ENCODE measurements at places on chromosomes 7 and 10. TPM values are rescaled to one million over a fixed set of nuclear protein-coding genes. Genes with fewer than 3 reads are reported as not detected.
A peak's percentile ranks its signal among the peaks of the same experiment; 100 is the strongest.

- no peaks in the 10 kb centered on the region for H3K27me3 ChIP-seq
- DNase-seq, result no peak
- H3K36me3 ChIP-seq, result no peaks in the 10 kb centered on the region
These were observed 20.8 kb downstream of the RALA start for GRCh38 chr7:39644170-39644569.

GRCh38 chr7:87445897-87446296 is 29.6 kb downstream of the ABCB4 start:
- DNase-seq, result no peak
- H3K4me3 ChIP-seq, result no peak overlapping the region
- no peaks in the 10 kb centered on the region for H3K36me3 ChIP-seq
- no peaks in the 10 kb centered on the region for H3K27me3 ChIP-seq
- no peaks in the 10 kb centered on the region for H3K4me1 ChIP-seq
- no peak overlapping the region for H3K27ac ChIP-seq

The OR6V1 gene
- not detected for total RNA-seq

The ANKRD1 gene
- total RNA-seq, result 6,044 TPM

- no peak overlapping the region for H3K27ac ChIP-seq
- no peak for DNase-seq
- H3K36me3 ChIP-seq, result no peaks in the 10 kb centered on the region
- peaks cover 2% of the 10 kb centered on the region for H3K4me1 ChIP-seq
These were observed 181.4 kb upstream of the TNS3 start for GRCh38 chr7:47763063-47763974.

The ARMS2 gene
- not detected for total RNA-seq

The SPDYE2 gene
- not detected for total RNA-seq

DNA sequence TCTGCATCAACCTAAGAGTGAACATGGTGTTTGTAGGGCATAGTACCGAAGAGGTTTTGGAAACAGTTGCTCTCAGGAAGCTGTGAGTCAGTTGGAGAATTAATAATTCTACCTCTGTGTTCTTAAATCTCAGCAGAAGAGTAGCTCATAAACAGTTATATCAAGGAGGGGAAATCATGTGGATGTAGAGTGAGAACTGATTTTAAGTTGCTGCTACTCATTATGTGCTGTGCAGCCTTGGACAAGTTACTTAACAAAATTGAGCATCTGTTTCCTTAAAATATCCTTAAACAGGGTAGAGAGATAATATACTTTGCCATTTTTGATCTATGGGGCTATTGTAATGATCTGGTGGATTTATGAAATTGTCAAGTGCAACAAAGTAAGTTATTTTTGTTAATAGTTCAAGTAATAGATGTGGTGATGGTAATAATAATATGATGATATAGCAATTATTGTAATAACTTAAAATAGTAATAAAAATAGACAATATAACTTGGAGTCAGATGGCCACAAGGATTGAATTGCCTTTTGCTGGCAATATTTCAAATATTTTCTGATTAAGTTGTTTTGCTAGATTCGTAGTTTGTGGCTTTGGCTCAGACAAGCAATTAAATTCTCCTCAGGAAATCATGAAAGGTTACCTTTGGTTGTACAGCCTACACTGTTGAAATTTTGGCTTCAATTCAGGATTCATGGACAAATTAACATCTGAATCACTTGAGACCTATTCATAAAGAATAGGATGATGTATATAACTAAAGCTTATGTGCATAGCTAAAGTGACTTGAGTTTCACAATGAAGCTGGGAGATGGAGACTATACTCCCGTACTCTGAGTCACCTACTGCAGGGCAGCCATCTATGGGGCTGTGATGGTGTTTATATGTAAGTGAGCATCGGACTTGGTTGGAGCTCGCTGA is 228.5 kb downstream of the CDK14 start:
- H3K36me3 ChIP-seq, result no peaks in the 10 kb centered on the region
- peaks cover 6% of the 10 kb centered on the region for H3K4me1 ChIP-seq
- no peak overlapping the region for H3K27ac ChIP-seq
- DNase-seq, result no peak

GRCh38 chr7:112157072-112157471 is 49.1 kb downstream of the DOCK4 start:
- no peaks in the 10 kb centered on the region for H3K36me3 ChIP-seq
- peak overlapping the region; percentile 26 for H3K27ac ChIP-seq

The TFEC gene
- 0.77 TPM for total RNA-seq

The C1GALT1 gene
- total RNA-seq, result 12.5 TPM

The GCK gene
- total RNA-seq, result not detected

DNA sequence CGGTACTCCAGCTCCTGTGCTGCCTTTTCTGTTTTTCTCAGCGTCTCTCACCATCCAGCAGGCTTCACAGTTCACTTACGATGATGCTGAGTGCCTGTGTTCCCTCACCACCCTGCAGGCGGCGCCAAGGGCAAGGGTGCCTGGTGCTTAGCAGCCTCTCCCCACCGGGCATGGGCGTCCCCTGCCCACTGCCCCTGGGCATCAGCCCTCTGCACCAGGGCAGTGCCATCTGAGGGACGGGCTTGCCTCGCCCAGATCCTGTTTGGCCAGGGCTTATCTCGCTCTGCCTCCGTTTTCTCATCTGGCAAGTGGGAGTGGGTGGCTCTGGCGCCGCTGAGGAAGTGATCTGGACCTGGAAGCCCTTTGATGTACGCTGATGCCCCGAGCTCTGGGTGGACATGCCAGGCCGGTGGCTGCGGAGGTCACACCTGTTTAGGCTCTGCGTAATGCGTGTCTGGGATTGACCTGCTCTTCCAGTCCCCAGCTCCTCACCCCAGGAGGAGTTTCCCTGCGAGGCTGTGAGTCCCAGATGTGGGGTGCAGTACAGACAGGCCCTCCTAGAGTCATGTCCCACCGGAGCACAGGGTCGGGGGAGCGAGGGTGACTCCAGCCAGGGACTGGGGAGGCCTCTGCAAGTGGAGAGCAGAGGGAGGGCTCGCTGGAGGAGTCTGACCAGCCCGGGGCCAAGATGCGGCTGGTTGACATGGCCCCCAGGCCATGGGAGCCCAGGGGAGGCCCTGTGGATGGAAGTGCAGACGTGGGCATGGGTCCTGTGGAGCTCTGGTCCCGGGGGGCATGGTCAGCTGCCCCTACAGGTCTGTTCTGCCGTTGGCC is 11.8 kb downstream of the TTYH3 start:
- no peaks in the 10 kb centered on the region for H3K27me3 ChIP-seq
- no peaks in the 10 kb centered on the region for H3K36me3 ChIP-seq
- no peak for DNase-seq
- no peak overlapping the region for H3K27ac ChIP-seq
- H3K4me1 ChIP-seq, result peaks cover 30% of the 10 kb centered on the region

Data from psoas muscle (tissue), 8 donors.